ENCODE measurements at places on chromosomes 5 and 9.

DNA sequence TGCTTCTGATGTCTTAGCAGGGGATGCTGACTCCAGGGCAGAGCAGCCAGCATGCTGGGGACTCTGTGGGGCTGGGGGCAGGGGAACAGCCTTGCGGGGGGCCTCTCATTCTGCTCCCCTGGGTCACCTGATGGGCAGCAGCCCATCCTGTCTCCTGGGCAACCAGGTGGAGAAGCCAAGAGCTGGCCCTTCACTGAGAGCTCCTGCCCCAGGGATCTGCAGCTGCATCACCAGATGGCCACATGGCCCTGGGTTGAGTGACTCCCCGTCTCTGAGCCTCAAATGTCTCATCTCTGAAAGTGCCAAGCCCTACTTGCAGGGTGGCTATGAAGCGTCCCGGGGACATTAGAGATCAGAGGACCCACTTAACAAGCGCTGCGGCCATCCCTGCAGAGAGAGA is 49.1 kb downstream of the LRSAM1 start:
- no peak for DNase-seq

- DNase-seq, result no peak
These were observed 589.1 kb downstream of the MTRR start for GRCh38 chr5:8458038-8458383.

DNA sequence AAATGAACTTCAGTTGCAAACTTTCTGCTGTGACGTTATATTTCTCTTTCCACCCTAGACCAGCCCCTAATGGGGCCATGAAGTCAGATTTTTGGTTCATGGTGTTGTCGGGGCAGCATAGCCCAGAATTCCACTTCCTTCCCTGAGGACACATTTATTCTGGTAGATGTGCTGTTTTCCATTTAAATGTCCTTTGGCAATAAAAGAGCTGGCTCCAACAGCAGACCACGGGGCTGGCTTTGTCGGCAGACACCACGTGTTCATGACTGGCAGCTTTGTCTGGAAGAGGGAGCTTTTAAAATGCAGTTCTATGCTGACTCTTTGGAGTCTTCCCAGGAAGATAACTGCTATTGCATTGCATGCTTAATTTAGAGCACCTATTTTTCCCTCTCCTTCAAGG is 17.6 kb upstream of the LCP2 start:
- no peak for DNase-seq

DNA sequence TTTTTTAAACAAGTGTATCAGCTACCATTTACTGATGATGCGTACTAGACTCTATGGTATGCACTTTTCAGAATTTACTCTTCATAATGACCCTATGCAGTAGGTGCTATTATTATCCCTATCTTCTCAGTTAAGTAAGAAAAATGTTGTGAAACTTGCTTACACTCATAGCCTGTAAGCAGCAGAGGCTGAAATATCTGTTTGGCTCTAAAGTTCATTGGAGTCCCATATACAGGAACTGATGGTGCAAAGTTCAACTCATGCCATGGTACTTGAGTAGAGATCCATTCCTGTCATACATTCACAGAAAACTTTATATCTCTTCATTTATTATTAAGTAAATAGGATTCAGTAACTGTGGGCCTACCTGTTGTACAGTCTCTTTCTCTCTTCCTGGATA is 41.4 kb upstream of the CCDC112 start:
- DNase-seq, result no peak

GRCh38 chr9:106893088-106893487 is 30.1 kb downstream of the ZNF462 start:
- DNase-seq, result no peak

DNA sequence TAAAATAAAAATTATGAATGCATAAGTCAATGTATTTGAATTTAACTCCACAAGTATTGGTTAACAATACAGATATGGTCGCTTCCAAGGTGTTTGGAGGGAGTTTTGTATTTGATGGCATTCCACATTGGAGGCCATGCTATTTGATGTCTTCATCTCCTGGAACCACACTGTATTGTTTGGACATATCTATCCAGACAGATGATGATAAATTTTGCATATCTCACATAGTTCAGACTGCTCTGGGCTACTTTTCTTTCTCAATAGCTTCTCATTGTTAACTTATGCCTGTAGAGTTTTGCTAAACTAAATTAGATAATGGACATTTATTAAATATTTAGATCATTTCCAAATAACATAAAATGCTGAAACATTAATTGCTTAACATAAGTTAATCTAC is 58.0 kb downstream of the CDKN2A start:
- no peak for DNase-seq

GRCh38 chr9:99419070-99419469 is 197.0 kb downstream of the SEC61B start:
- DNase-seq, result no peak

- DNase-seq, result no peak
These were observed 26.3 kb upstream of the CORO2A start for GRCh38 chr9:98218562-98219363.

GRCh38 chr5:77644371-77645157 is 6.1 kb upstream of the OTP start:
- no peak for DNase-seq

- no peak for DNase-seq
These were observed 103.3 kb upstream of the BOD1 start for GRCh38 chr5:173719731-173720082.

GRCh38 chr5:90916947-90917800 is 358.6 kb downstream of the ADGRV1 start:
- DNase-seq, result no peak

- no peak for DNase-seq
These were observed 1.9 kb downstream of the DAPK1 start for GRCh38 chr9:87499424-87500017.

DNA sequence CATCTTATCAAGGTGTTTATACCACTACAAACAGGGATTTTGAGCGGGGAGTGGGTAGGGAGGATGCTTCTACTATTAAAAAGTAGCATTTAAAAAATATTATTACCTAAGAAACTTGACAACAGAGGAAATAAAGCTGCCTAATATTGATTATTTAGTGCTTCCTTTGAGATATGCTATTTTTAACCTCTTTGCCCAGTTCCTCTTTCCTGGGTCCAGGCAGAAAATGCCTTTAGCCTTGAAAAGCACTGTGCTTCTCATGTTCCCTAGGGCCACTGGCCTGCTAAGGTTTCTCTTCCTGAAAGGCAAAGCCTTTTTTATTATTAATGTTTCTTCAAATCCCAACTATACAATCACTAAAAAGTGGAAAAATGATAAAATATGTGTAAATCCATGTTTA is 217.2 kb upstream of the HAPLN1 start:
- DNase-seq, result no peak

- DNase-seq, result no peak
These were observed 1191.3 kb upstream of the C9orf72 start for GRCh38 chr9:28764532-28764931.

DNA sequence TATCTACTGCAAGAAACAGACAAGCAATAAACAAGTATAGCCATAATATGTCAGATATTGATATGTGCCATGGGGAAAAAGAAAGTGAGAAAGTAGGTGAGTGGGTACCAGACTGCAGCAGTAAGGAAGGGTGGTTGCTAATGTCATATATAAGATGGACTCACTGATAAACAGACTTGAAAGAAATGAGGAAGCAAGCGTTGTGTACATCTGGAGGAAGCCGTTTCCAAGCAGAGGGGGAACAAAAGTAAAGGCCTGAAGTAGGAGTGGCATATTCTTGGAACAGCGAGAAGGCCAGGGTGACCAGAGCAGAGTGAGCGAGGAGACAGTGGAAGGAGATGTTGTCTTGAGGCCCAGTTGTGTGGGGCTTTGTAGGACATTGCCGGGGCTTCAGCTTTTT is 142.2 kb upstream of the MAP3K1 start:
- no peak for DNase-seq

GRCh38 chr9:13719981-13720676 is 440.6 kb upstream of the MPDZ start:
- DNase-seq, result no peak

DNA sequence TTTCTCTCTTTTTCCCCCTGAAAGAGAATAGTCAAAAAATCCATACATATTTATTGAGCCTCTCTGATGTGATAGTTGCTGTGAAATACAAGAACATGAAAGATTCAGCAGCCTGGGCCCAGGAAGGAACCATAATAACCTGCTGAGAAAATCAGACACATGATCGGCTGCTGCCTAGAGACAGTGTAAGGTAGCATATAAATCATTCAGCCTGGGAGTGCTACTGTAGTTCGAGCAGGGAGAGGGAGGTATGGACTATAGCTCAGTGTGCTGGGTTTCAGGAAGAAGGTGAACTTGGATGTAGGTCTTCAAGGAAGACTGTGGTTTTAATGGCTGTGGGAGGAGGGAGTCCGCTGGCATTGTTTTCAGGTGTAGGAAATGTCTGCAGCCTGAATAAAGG is 469.1 kb downstream of the RAB3C start:
- no peak for DNase-seq

DNA sequence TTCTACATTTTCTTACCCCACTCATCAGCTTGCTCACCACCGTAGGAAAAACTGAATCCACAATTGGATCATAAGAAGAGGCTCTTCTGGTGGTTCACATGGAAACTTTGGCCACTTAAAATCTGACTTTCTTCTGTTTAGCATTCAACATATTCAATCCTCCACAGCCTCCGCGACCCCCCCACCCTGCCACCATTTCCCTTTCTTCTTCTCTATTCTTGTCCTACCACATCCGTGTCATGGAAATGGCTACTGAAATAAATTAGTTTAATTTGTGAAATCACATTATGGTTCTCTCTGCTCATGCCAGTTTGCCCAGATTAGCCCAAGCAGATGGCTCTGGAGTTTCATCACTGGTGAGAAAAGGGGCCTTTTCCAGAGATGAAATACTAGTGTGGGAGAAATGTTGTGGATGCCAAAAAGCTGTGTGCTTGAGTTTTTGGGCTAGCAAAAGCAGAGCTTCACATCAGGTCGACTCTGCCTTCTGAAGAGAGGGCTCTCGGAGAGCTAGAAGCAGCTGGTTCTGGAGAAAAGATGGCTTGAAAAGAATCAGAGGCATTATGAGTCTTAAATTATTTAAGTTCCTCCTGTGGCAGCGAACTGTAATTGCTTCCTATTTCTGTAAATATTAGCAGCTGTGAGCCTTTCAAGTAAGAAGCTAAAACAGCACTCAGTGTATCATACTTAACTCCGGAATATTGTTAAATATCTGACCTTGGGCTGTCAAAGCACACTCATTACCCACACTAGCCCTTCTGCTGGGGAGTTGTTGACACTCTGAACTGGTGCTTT is 107.1 kb downstream of the MAT2B start:
- DNase-seq, result no peak

DNA sequence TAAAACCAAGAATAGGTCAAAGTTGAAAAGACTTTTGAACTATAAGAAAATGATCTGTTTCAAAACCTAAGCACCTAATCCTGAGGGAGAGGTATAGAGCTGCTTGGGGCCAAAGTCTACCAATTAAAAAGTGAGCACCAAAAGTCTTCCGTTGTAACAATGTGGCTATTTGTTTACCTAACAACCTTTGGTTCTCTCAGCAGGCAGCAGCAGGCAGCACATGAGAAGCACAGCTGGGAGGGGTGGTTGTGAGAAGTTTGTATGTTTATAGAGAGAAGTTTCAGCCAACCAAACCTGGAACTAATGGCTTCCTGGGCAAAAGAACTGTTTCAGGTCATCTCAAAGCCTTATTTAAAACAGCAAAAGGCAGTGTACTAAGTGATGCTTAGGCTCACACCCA is 59.8 kb upstream of the TBC1D9B start:
- DNase-seq, result no peak

DNA sequence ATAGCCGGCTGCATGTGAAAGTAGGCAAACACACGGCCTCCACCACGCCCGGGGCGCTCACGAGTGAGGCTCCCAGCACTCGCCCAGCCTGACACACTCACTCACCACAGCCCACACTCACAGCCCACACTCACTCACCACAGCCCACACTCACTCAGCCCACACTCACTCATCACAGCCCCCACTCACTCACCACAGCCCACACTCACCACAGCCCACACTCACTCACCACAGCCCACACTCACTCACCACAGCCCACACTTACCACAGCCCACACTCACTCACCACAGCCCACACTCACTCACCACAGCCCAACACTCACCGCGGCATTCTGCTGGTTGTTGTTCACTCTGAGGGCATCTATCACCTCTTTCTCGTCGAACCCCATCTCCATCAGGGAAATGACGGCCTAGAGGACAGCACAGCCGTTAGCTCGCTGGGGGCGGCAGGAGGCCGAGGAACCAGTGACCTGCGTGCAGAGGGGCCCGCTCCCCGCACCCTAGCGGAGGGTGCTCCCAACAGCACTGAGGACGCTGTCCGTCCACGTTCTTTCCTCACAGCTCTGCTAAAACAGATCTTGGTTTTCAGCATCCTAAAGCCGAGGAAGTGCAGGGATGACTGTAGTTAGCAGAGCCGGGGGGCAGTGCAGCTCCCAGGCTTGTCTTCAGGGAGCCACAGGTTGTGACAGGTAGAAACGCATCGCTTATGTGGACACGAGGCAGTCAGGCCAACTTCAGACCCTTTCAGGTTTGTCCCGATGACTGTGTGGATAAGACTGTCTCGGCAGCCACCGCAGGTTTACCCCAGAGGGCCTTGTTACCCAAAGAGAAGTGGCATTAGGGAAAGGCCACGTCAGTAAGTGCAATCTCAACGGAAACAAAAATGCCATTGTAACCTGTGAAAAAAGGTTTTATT is 21.6 kb downstream of the UBAC1 start:
- peak; percentile 44 for DNase-seq

DNA sequence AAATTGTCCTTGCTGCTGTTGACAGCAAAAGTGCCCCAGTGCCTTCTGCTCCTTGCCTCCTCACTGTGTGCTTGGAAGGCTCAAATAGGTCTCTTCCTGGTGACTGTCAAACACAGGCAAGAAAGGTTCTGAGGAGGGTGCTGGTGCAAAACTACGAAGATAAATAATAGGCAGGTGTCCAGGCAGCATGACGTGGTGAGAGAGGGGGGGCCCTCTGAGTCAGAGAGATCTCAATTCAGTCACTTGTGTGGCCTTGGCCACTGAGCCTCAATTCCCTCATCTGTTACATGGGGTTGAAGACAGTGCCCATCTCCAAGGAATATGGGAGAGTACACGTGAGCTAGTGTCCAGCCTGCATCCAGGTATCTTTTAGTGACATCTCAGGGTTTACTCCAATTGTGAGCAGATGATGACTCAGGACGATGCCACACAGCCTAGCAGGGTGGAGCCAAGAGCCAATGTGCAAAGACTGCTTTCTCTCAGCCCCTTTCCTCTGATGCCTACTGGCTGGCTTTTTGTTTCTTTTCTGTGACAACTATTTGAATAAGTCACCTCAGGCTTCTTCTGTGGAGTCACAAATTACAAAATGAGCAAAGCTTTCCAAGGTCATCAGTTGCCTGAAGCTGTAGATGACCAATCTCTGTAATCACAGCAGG is 29.7 kb upstream of the SMIM32 start:
- no peak for DNase-seq

DNA sequence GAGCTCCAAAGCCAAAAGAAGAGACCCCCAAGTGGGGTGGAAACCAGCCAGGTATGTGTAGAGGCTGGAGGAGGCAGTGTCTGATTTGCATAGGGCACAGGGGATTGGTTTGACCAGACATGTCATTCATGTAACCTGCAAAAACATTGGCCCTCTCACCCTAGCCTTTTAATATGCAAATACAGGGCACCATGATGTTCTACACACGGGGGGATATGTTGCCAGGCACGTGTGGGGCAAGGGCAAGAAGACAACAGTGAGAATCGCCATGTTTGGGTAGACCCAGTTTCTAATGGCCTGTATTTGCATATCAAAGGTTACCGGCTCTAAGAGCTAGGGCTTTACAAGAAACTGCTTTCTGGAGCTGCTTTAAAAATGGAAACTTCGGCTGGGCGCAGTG is 208.9 kb downstream of the GOLPH3 start:
- DNase-seq, result no peak

Data from stimulated activated CD8-positive, alpha-beta memory T cell treated with anti-CD3 and anti-CD28 coated beads, Interleukin-15, amount 100 ng/mL, for 4 hours (primary cell).